Activated CD4-positive, alpha-beta T cell treated with anti-CD3 and anti-CD28 coated beads, Interleukin-2, amount 10 ng/mL, durations not matched to agents 24 days and 14 days (primary cell): ENCODE measurements at places on chromosomes 6 and 20.

DNA sequence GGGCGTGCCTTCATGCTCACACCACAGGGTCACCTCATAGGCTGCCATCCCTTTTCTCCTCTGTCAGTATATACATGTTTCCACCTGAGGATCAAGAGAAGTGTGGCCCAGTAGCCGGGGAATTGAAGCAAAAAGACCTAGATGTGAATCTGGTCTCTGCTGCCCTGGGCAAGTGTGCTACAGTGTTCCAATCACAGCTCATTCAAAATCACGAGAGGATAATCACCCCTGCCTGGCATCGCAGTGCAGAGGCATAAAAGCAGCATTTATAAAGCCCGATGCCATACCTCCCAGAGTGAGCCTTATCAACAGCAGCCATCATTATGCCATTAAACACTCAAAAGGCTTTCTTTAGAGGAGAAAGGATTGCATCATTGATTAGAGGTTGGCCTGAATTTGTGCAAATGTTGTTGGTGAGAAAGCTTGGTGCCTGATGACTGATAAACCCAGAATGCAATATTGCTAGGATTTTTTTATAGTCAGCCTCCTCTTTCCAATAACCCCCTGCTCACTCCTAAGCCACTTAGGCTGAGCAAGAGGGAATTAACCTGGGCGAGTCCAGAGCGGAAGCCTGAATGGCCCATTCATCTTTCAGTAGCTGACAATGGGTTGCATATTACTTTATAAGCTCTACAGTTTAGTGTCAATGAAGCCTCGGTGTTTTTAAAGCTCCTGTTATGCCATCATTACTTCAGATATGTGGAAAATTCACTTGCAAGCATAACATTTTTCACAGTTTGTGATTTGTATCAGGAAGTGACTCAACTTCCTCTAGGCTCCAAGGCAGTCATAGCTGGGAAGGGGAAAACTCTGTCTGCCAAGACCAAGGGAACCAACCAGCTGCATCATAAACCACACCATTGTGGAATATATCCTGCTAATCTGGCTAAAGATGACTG is 92.5 kb upstream of the NXT1 start:
- DNase-seq, result no peak

GRCh38 chr20:57880571-57880892 is 170.7 kb upstream of the PMEPA1 start:
- no peak for DNase-seq

GRCh38 chr6:12537389-12537788 is 179.2 kb upstream of the PHACTR1 start:
- no peak for DNase-seq

DNA sequence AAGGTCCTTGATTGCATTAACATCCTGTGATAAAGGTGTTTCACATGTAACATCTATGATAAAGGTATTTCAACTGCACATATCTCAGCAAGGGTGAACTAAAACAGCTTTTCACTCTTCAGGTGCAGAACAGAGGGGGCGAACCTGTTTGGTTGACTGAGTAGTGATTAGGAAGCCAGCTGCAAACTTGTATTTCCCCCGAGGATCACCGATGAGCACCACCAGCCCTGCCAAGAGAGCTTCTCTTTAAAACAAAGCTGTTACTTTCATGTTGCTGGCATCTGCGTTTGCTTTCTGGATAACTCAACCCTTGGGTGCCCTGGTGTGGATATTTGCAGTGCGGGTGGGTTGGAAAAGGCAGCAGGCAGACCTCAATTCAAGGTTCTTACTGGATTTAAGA is 39.6 kb downstream of the JAG1 start:
- no peak for DNase-seq

GRCh38 chr6:37077905-37078296 is 72.4 kb downstream of the FGD2 start:
- DNase-seq, result no peak

- DNase-seq, result no peak
These were observed 86.9 kb downstream of the C6orf118 start for GRCh38 chr6:165222315-165223025.

GRCh38 chr20:33079259-33079658 is at the start of gene BPIFB4:
Gene BPIFB4 (plus strand): TSS chr20:33079643. CDS start chr20:33081527, 1,884 bp downstream.
- DNase-seq, result no peak
